ENCODE measurements at places on chromosomes 12 and 14. TPM values are rescaled to one million over a fixed set of nuclear protein-coding genes. Genes with fewer than 3 reads are reported as not detected.
A peak's percentile ranks its signal among the peaks of the same experiment; 100 is the strongest.

- H3K27ac ChIP-seq, result peak overlapping the region; percentile 14
- no peak for DNase-seq
- H3K4me1 ChIP-seq, result peaks cover 5% of the 10 kb centered on the region
- no peaks in the 10 kb centered on the region for H3K27me3 ChIP-seq
Measured at GRCh38 chr12:50157259-50157658, 9.9 kb downstream of the CERS5 start.

GRCh38 chr14:105324080-105324778 is 9.7 kb downstream of the PACS2 start:
- no peak for DNase-seq
- peaks cover 31% of the 10 kb centered on the region for H3K4me1 ChIP-seq
- peaks cover 5% of the 10 kb centered on the region for H3K36me3 ChIP-seq
- no peak overlapping the region for H3K4me3 ChIP-seq
- no peaks in the 10 kb centered on the region for H3K27me3 ChIP-seq

DNA sequence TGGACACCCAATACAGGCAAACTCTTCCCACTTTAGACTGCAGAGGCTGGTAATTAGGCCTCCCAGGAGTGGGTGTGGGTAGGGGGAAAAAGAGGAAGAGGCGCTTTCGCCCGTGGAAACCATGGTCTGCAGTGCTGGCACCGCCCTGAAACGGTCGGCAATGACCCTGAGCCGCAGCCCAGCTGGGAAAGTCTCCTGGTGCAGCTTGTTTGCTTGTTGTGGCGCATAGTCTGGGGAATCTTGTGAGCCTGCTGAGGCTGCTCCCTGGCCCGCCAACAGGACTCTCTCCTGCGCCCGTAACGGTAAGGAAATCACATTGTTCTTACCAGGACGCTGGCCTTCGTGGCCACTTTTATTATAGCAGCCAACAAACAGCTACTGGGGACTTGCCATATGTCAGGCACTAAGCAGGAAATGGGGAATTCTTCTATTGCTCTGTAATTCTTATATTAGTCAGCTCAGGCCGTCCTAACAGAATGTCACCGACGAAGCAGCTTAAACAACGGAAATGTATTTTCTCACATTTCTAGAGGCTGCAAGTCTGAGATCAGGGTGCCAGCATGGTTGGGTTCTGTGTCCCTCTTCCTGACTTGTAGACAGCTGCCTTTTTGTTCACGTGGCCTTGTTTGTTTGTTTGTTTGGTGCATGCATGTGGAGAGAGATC is 52.5 kb upstream of the RIN3 start:
- H3K4me3 ChIP-seq, result no peak overlapping the region
- DNase-seq, result peak; percentile 29
- no peak overlapping the region for H3K27ac ChIP-seq

- no peak overlapping the region for H3K4me3 ChIP-seq
- DNase-seq, result no peak
- H3K36me3 ChIP-seq, result no peaks in the 10 kb centered on the region
- H3K27me3 ChIP-seq, result no peaks in the 10 kb centered on the region
- H3K27ac ChIP-seq, result no peak overlapping the region
Measured at GRCh38 chr12:10069099-10069498, 29.7 kb downstream of the CLEC1A start.

- peaks cover 6% of the 10 kb centered on the region for H3K36me3 ChIP-seq
- peaks cover 3% of the 10 kb centered on the region for H3K4me1 ChIP-seq
- DNase-seq, result no peak
- no peak overlapping the region for H3K4me3 ChIP-seq
Measured at GRCh38 chr12:9813821-9814798, 13.2 kb upstream of the KLRF1 start.

GRCh38 chr12:71780237-71780822 is 25.7 kb downstream of the RAB21 start:
- H3K4me1 ChIP-seq, result no peaks in the 10 kb centered on the region
- peak overlapping the region; percentile 9 for H3K27ac ChIP-seq
- peaks cover 9% of the 10 kb centered on the region for H3K36me3 ChIP-seq
- H3K27me3 ChIP-seq, result no peaks in the 10 kb centered on the region
- H3K4me3 ChIP-seq, result no peak overlapping the region
- DNase-seq, result no peak

Gene IL22
- total RNA-seq, result not detected

Gene KRT76
- not detected for total RNA-seq

Gene RGS6
- total RNA-seq, result 1.6 TPM
